ENCODE measurements at places on chromosomes 3 and 15. TPM values are rescaled to one million over a fixed set of nuclear protein-coding genes. Genes with fewer than 3 reads are reported as not detected.

DNA sequence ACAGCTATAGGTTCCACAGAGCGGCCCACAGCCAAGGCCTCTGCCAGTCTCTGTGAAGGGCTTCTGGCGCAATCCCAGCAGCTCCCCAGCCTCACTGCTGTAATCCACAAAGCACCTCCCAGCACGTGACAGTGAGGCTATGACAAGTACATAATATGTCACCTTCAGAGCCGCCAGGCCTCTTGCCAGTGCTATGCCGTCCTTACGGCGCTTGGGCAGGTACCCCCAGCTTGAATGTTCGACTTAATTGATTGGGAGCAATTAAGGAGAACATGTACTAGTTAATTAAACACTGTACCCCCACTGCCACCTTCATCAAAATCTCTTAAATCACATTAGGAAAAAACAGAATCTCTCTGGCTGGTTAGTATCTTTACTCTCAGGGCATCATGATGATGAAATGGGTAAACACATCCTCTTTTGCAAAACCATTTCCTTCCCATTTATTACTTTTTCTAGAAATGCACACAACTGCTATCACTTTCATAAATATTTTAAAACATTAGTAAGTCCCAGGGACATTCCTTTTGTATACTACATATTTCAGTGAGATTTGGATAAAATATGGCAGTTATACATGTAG lies 169.9 kb downstream of the XXYLT1 start:
- no peaks in the 10 kb centered on the region for H3K36me3 ChIP-seq
- H3K4me3 ChIP-seq = no peak overlapping the region
- DNase-seq = peak; percentile 95
- peaks cover 27% of the 10 kb centered on the region for H3K4me1 ChIP-seq
- peak overlapping the region; percentile 72 for H3K27ac ChIP-seq
- H3K27me3 ChIP-seq = no peaks in the 10 kb centered on the region

DNA sequence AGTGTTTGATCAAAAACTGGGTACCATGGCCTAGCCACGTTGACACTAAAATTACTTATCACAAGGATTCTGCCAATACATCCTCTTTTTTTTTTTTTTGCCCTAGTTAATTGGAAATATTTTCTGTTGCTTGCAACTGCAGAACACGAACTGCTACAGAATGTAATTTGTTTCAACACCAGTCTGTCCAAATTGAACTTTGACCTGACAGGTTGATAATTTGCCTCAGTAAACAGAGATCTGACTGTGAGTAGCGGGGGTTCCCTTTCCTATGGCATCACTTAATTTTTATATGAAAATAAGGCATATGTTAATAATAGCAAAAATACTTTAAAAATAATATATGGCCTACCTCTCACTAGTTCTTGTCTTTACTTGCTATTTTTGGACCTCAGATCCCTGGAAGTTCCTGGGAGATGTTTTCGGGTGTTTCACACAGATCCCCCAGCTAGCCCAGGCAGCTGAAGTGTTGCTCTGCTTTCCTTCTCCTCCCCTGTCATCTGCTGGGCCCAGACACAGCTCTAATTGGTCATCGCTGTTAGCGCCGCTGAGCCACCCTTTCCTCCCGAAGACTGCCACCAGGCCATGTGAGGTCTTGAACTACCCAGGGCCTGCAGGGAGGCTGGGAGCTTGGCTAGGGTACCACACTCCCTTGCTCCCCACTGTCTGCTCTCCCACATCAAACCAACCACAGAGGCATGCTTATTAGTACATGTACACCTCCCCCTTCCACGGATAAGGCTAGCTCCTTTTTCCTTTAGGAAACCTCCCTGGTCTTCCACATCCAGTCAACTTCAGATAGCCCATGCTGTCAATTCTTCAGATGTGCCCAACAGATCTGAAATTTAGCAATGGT lies 89.8 kb upstream of the RNF7 start:
- no peaks in the 10 kb centered on the region for H3K27me3 ChIP-seq
- H3K36me3 ChIP-seq = no peaks in the 10 kb centered on the region
- no peak overlapping the region for H3K4me3 ChIP-seq
- no peak overlapping the region for H3K27ac ChIP-seq
- DNase-seq = no peak

GRCh38 chr3:126891791-126892190 lies 91.1 kb upstream of the PLXNA1 start:
- no peaks in the 10 kb centered on the region for H3K27me3 ChIP-seq
- no peaks in the 10 kb centered on the region for H3K36me3 ChIP-seq
- no peak overlapping the region for H3K27ac ChIP-seq
- H3K4me1 ChIP-seq = peaks cover 18% of the 10 kb centered on the region
- peak; percentile 46 for DNase-seq
- no peak overlapping the region for H3K4me3 ChIP-seq

GRCh38 chr3:134327594-134327975 lies 46.7 kb downstream of the AMOTL2 start:
- no peaks in the 10 kb centered on the region for H3K36me3 ChIP-seq
- H3K4me3 ChIP-seq = peak overlapping the region; percentile 33
- H3K4me1 ChIP-seq = peaks cover 77% of the 10 kb centered on the region

GRCh38 chr15:72271895-72272212 lies 500 bp downstream of the PARP6 start:
- peaks cover 16% of the 10 kb centered on the region for H3K36me3 ChIP-seq
- H3K4me1 ChIP-seq = peaks cover 21% of the 10 kb centered on the region
- H3K27me3 ChIP-seq = no peaks in the 10 kb centered on the region
- DNase-seq = peak; percentile 77
- H3K27ac ChIP-seq = peak overlapping the region; percentile 81

- H3K4me3 ChIP-seq = no peak overlapping the region
- H3K36me3 ChIP-seq = no peaks in the 10 kb centered on the region
- no peaks in the 10 kb centered on the region for H3K27me3 ChIP-seq
Measured at GRCh38 chr15:58396181-58396580, 35.6 kb upstream of the LIPC start.

- no peaks in the 10 kb centered on the region for H3K27me3 ChIP-seq
- H3K4me1 ChIP-seq = peaks cover 25% of the 10 kb centered on the region
- H3K4me3 ChIP-seq = no peak overlapping the region
- DNase-seq = no peak
Measured at GRCh38 chr3:42052132-42052483, 39.0 kb upstream of the TRAK1 start.

DNA sequence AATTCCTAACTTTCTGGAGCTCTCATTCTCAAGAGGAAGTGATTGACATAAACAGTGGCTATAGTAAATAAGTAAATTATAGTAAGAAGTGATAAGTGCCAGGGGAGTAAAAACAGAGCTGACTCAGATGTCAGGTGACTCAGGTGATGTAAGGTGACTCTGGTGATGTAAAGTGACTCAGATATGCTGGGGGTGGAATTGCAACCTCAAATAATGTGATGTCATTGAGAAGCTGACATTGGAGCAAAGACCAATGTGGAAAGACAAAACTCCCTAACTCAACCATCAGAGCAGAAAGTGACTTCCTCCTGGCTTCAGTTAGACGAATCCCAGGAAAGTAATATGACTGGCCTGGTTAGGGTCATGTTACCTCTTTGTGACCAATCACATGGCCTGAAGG lies 144.2 kb upstream of the SNTN start:
- DNase-seq = no peak
- H3K27ac ChIP-seq = no peak overlapping the region
- no peaks in the 10 kb centered on the region for H3K27me3 ChIP-seq
- no peak overlapping the region for H3K4me3 ChIP-seq
- no peaks in the 10 kb centered on the region for H3K4me1 ChIP-seq
- H3K36me3 ChIP-seq = no peaks in the 10 kb centered on the region

DNA sequence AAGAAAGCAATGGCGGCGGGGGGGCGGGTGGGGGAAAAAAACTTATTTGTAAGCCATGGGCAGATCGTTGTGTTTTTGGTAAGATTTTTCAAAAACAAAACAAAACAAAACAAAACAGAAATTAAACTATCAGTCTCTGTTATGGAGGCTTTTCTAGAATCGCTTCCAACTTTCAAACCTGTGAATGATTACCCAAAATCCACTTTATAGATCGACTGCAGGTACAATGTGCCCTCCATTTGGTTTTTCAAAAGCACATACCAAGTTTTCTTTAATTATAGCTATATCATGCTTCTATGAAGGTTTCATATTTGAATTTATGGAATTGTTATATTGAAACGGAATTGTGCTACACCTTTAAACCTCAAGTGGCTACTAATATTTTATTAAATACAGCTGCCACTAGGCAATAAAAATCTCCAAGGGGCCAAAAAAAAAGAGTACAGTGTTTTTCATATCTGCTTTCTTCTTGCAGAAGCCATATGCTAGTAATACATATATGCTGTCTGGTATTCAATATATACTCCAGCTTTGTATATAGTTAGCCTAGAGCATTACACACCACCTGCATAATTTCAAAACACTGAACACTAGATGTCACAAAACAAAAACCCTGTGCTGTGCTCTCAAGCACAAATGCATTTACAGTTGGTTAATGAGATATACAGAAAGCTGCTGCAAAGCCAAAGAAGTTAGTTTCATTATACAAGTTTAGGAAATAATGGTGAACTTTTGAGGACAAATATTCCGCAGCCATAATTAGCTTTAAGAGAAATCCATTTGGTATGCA lies 683.8 kb upstream of the NR2F2 start:
- no peaks in the 10 kb centered on the region for H3K36me3 ChIP-seq
- H3K4me3 ChIP-seq = no peak overlapping the region
- DNase-seq = no peak
- no peaks in the 10 kb centered on the region for H3K27me3 ChIP-seq
- no peak overlapping the region for H3K27ac ChIP-seq

DNA sequence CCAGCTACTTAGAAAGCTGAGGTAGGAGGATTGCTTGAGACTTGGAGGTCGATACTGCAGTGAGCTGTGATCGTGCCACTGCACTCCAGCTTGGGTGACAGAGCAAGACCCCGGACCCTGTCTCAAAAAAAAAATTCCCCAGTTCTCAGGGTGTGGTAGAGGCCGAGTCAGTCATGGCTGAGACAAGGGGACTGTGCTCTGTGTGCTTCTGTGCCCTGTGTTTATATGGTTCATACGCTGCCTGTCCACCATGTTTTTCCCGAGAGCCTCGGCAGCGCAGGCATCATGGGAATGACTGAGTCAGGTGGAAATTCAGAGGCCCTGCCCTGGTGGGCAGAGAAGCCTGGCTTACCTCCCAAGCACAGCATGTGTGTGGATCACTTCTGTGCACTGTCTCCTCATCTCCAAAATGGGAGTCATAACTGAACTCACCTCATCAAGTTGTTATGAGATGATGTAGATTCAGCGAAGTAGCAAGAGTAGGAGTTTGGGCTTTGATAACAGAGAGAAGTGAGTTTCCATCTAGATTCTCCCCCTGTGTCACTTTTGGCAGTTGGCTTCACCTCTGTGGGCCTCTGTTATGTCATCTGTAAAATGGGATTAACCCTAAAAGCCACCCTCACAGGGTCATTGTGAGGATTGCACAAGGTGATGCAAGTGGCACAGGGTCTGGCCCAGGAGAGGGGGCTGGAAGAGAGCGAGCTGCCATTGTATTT lies 56.9 kb downstream of the FLNB start:
- peaks cover 50% of the 10 kb centered on the region for H3K4me1 ChIP-seq
- H3K4me3 ChIP-seq = no peak overlapping the region
- H3K27me3 ChIP-seq = no peaks in the 10 kb centered on the region
- no peaks in the 10 kb centered on the region for H3K36me3 ChIP-seq

DNA sequence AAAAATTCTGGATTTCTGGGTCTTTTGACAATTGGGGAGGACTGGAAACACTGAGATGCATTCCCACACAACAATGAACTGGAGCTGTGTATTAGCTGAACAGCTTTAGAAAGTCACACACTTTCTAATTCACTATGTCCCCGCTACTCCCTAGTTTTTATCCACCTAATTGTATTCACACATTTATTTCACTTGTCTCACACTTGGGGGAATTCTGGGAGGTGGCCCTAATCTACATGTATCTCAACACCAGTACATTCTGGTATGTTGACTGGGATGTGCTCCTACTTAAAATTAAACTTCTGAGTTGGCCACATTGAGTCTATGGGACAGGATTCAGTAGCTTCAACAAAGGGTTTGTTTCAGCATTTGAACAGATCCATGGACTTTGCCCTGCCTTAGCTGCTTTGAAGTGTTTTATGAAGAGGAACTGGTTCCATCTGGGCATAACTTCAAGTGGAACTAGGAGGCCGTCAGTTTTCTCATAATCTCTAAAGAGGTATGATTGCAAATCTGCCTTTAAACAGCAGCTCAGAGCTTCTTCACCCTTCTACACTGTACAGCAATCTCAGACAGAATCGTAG lies 106.5 kb upstream of the CMC1 start:
- no peak for DNase-seq
- H3K4me3 ChIP-seq = no peak overlapping the region
- no peaks in the 10 kb centered on the region for H3K4me1 ChIP-seq
- no peaks in the 10 kb centered on the region for H3K36me3 ChIP-seq
- no peak overlapping the region for H3K27ac ChIP-seq

DNA sequence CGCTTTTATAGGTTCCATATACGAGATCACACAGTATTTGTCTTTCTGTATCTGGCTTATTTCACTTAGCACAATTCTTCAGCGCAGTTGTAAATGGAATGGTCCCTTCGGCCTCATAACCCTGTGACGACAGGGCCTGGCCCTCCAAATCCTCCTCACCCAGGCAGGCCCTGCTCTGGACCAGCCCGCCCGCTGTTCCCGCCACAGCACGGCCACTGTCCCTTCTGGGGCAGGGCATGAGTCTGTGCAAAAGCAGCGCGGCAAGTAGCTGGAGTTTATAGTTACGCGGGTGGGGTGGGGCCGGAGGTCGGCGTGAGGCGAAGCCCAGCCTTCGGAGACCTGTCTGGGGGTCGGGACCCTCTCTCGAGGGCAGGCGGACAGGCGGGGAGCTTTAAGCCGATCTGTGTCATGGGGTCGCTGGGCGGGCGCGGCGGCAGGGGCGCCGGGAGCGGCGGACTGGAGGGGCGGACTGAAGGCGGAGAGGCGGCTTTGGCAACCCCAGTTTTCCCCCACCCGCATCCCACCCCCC lies 543 bp downstream of the ARPIN start:
- no peaks in the 10 kb centered on the region for H3K27me3 ChIP-seq
- peaks cover 8% of the 10 kb centered on the region for H3K36me3 ChIP-seq
- peak; percentile 95 for DNase-seq
- H3K4me1 ChIP-seq = peaks cover 16% of the 10 kb centered on the region
- peak overlapping the region; percentile 33 for H3K27ac ChIP-seq

- H3K36me3 ChIP-seq = no peaks in the 10 kb centered on the region
- H3K4me1 ChIP-seq = peaks cover 9% of the 10 kb centered on the region
- H3K4me3 ChIP-seq = no peak overlapping the region
- H3K27me3 ChIP-seq = peaks cover 5% of the 10 kb centered on the region
- DNase-seq = no peak
- no peak overlapping the region for H3K27ac ChIP-seq
Measured at GRCh38 chr3:112297714-112298113, 3.7 kb upstream of the SLC9C1 start.

GRCh38 chr3:43858294-43858701 lies 167.6 kb downstream of the ABHD5 start:
- no peaks in the 10 kb centered on the region for H3K36me3 ChIP-seq
- H3K27ac ChIP-seq = no peak overlapping the region
- peak; percentile 10 for DNase-seq

Gene SLC2A2
- total RNA-seq = not detected

Gene P3H2
- total RNA-seq = 8.3 TPM

Gene RGMA
- total RNA-seq = 2.5 TPM

Gene C3orf49
- total RNA-seq = not detected

Gene UPK1B
- total RNA-seq = 0.36 TPM

Gene PTX3
- total RNA-seq = 537 TPM

Gene PRRT3
- total RNA-seq = 3.5 TPM

Gene LRRC31
- not detected for total RNA-seq

Gene OGG1
- total RNA-seq = 25.7 TPM
